Uterine smooth muscle cell (primary cell): ENCODE measurements at places on chromosomes 1 and 21. TPM values are rescaled to one million over a fixed set of nuclear protein-coding genes. Genes with fewer than 3 reads are reported as not detected.

SPRR5 gene
- total RNA-seq, result not detected in 2 replicates

SMIM1 gene
- total RNA-seq, result 0.55 and 2.5 TPM in 2 replicates

SLC16A4 gene
- 16.6 and 47.6 TPM in 2 replicates for total RNA-seq

CHI3L2 gene
- 0.22 and 1.2 TPM in 2 replicates for total RNA-seq

ANKRD65 gene
- 0.77 and 0.87 TPM in 2 replicates for total RNA-seq

SYCP1 gene
- not detected in 2 replicates for total RNA-seq

S100A3 gene
- 2.2 and 3.3 TPM in 2 replicates for total RNA-seq

MFAP2 gene
- 8.0 and 22.1 TPM in 2 replicates for total RNA-seq

ARHGAP29 gene
- total RNA-seq, result 100 and 150 TPM in 2 replicates

AADACL3 gene
- total RNA-seq, result not detected in 2 replicates

LAMTOR5 gene
- 62.9 and 76.0 TPM in 2 replicates for total RNA-seq

C8B gene
- not detected in 2 replicates for total RNA-seq

IGSF3 gene
- total RNA-seq, result 0.37 and 0.66 TPM in 2 replicates

S100A2 gene
- total RNA-seq, result 1.00 and 2.4 TPM in 2 replicates

C4BPA gene
- not detected in 2 replicates for total RNA-seq

DEPDC1 gene
- 25.7 and 75.8 TPM in 2 replicates for total RNA-seq

HRNR gene
- not detected in 2 replicates for total RNA-seq

TRAF3IP3 gene
- not detected in 2 replicates for total RNA-seq

KCNK1 gene
- 28.7 and 32.8 TPM in 2 replicates for total RNA-seq

OLFML3 gene
- 187 and 300 TPM in 2 replicates for total RNA-seq
